ENCODE measurements at places on chromosomes 7 and 10.

DNA sequence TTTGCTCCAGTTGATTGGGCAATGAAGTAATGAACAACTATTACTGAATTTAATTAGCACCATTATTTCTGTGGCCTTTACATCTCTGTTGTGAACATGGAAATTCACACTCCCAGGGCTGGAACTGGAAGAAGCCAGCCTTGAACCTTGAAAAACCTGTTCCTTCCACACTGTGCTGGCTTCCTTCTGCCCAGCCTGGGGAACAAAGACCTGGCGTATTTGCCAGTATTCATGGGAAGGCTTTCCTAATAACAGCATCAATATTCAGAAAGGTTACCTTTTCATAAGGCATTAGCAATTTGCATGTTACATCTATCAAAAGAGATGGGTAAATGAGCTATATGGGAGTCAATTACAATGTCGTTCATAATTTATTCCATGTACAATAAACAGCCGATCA lies 1.3 kb downstream of the C10orf90 start:
- DNase-seq = no peak

DNA sequence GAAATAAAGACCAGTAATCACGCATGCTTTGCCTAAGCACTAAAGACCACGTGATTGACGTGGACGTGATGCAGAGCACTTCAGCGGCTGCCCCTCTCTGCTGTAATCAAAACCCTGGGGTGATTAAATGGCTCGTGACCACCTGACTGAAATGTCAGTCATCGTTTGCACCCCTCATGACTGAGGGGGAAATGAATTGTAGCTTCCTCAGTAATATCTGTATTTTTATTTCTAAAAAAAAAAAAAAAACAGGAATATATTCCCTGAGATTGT lies 148.1 kb upstream of the RSU1 start:
- DNase-seq = no peak

DNA sequence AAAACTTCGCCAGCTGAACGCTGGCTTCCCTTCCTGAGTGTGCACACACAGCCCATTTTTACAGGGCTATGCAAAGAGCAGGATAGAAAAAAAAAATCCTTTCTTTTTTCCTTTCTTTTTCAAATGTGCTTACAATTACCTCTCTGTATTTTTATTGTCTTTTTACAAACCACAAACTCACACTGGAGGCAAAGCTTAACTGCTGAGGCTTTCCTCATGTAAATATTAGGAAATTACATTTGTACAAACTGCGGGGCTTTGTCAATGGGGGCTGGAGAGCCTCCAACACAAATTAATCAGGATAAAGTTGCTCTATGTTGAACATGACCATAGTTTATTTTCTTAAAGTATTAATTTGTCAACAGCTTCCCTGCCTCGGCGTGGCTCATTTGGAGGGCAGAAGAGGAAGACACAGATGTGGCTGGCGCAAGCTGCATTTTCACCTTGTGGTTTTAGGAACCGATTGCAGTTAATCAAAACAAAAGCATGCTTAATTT lies 411.7 kb upstream of the MKI67 start:
- no peak for DNase-seq

DNA sequence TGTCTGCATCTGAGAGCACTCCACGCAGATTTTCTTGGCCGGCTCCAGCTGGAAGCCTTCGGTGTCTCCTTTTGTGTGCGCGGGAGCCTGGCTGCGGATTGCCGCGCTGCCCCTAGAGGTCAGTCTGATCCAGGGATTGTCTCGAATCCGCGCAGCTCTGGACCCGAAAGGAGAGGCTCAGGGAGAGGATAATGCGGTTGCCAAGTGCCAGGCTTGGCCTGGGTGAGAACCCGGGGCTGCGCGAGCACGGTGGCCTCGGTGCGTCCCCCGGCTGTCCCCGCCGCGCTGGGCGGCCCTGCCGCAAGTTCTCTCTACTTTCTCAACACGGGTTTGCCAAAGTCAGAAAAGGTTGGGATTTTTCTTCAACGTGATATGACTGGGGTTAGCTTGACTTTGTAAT lies 140.9 kb downstream of the ADCYAP1R1 start:
- DNase-seq = peak; percentile 28

GRCh38 chr10:101993221-101993620 lies 62.8 kb downstream of the ARMH3 start:
- DNase-seq = no peak

- DNase-seq = peak; percentile 83
Measured at GRCh38 chr7:26202019-26202990, 760 bp downstream of the CBX3 start.

DNA sequence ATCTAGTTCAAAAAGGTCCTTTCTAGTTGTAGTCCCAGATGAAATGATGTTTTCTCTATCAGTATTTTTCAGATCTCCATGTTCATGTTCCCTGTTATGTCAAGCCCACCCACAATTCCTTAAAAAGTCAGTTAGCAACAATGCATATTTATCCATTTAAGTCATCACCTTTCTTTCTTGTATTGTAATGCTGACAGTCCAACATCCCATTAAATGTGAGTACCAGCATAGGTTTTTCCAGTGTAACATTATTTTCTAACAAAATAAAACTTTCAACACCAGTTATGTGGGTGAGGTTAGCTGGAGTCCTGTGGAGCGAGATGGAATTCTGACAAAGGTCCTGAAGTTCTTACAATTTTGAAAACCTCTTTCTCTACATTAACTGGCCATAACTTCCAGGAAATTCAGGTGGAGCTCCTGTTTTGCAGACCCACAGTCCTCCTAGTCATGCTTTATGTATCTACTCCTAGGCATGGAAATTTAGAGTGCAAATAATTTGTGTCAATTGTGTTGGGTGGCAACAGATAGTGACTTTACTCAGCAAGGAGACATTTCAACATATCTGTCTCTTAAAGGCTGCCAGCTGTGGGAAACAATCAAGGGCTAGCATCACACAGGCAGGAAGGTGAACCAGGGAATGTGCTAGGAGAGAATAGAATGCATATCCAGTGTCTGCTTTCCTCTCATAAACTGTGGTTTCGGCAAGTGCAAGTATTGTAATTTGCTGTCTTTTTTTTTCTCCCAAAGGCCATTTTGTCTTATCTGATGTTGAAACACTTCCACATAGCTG lies 162.6 kb downstream of the MTERF1 start:
- DNase-seq = no peak
